ENCODE measurements at places on chromosomes 4 and X.

- no peak for ATAC-seq
Observed at GRCh38 chrX:2521092-2521926, 20.5 kb upstream of the DHRSX start.

GRCh38 chr4:101321481-101322042 lies 25.8 kb downstream of the PPP3CA start:
- ATAC-seq = no peak

- no peak for ATAC-seq
Observed at GRCh38 chr4:94470132-94470531, 18.4 kb downstream of the PDLIM5 start.

- peak; percentile 81 for ATAC-seq
Observed at GRCh38 chrX:57380026-57380796, 93.7 kb downstream of the FAAH2 start.

- peak; percentile 28 for ATAC-seq
Observed at GRCh38 chr4:80266253-80266901, at the start of gene FGF5. Gene FGF5, plus strand, starts transcription at chr4:80266664. Its CDS starts 161 bp downstream, at chr4:80266825.

DNA sequence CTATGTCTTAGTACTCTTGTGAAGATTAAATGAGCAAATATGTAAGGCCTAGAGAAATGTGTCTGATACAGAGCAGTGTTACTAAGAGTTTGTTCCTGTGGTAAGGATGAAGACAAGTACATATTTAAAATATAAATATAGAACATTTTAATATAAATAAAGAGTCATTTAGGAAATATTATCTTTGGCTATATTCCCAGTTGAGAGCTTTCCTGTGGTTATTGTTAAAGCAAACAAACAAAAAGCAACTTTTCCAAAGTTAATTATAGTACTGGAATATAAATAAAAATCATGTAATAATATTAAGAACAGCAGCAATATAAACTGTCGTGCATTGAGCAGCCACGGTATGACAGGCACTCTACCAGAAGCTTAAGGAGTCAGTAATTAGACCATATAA lies 472.5 kb downstream of the INPP4B start:
- no peak for ATAC-seq

Data from activated T-helper 17 cell treated with anti-CD3 and anti-CD28 coated beads, Interleukin-2, amount 50 U/mL, for 72 hours (primary cell).